ENCODE measurements at places on chromosomes 1 and 21.

DNA sequence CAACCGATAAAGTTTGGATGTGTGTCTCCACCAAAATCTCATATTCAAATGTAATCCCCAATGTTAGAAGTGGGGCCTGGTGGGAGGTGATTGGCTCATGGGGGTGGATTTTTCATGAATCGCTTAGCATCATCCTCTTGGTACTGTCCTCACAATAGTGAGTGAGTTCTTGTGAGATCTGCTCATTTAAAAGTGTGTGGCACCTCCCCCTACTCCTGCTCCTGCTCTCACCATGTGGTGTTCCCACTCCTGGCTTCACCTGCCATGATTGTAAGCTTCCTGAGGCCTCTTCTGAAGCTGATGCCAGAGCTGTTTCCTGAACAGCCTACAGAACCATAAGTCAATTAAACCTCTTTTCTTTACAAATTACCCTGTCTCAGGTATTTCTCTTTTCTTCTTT, 28.2 kb upstream of the PRDX6 start:
- no peak for DNase-seq

- DNase-seq, result no peak
Measured at GRCh38 chr1:46461017-46461808, 28.4 kb upstream of the DMBX1 start.

- DNase-seq, result no peak
Measured at GRCh38 chr1:201400852-201401230, 1.7 kb upstream of the LAD1 start.

GRCh38 chr1:9907441-9907840, 2.6 kb downstream of the CTNNBIP1 start:
- DNase-seq, result no peak

DNA sequence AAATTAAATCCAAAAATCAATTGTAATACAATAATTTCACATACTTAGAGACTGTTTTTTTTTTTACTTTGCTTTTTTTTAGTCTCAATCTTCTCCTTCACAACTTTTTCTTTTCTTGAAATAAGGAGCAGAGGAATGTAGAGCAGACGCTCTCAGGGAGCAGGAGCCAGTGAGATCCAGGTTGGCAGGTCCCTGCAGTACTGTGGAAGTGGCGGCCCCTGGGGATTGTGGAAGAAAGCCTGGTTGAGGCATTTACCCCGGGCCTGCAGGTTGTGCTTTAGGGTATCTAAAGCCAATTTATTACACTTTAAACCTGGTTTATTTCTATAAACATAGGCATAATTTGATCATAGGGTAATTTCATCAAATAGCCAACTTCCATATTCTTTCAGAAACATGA, 748 bp upstream of the OR2AJ1 start:
- DNase-seq, result no peak

GRCh38 chr1:47664356-47664755, 226.5 kb downstream of the FOXD2 start:
- DNase-seq, result no peak

DNA sequence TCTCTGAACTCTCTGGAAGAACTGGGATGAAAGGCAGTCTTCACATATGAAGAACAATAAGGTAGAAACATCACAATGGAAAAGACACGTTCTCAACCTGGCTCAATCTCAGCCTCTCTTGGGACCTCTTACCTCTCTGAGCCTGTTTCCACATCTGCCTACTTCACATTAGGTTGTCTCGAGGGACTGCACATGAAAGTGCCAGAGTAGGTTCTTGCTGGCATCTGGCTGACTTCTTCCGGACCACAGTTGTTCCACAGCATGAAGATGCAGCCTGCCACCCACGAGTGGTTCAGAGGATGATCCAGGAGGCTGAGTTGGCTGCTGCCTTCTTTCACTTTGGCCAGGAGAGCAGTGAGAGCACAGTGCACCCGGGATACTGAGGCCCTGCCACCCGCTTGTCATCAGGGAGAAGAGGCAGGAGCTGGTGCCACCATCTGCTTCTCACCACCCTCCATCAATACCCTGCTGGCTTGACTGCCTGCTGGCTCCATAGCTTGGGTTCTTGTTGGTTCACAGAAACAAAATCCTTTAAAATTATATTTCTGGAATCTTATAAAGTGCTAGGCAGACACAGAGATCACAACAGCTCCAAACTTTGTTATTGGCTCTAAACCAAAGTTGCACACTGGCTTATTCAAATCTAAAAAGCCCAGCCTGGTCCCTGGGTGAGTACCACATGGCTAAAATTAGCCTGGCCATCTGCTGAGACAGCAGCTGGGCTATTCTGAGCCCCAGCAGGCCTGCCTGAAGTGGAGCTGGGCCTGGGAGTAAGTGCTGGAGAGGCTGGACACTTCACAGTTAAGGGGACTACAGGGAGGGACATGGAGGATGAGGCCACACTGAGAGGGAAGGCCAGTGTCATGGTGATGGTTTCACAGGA, 46.9 kb upstream of the LIN9 start:
- DNase-seq, result no peak

DNA sequence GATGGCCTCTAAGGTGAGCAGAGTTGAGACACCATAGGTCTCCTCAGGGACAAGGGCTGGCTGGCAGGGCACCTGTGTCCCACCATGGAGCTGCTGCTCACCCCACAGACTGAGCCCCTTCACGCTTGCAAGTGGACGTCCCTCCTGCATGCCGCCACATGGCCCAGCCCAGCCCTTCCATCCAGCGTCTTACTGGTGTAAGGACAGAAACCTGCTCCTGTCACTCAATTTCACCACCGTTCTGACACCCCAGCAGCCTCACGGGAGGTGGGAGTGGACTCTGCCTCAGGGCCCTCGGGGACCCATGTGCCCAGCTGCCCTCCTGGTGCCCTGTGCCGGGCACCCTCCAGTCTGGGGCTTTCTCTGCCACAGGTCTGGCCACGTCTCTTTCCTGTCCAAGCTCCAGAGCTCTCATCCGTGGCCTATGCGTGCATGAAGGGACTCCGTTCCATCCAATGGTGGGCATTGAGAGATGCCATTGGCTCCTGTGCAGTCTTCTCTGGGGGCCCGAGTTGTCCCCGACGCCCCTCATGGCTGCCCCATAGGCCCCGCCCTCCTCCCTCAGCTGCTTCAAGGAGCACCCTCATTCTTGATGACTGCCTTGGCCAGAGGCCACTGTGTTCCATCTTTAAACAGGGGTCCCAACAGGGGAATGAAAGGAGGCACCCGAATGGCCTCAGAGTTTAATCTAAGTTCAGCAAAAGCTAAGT, 42.6 kb upstream of the COL6A1 start:
- DNase-seq, result no peak

- DNase-seq, result no peak
Measured at GRCh38 chr21:14616380-14617039, 70.4 kb upstream of the SAMSN1 start.

DNA sequence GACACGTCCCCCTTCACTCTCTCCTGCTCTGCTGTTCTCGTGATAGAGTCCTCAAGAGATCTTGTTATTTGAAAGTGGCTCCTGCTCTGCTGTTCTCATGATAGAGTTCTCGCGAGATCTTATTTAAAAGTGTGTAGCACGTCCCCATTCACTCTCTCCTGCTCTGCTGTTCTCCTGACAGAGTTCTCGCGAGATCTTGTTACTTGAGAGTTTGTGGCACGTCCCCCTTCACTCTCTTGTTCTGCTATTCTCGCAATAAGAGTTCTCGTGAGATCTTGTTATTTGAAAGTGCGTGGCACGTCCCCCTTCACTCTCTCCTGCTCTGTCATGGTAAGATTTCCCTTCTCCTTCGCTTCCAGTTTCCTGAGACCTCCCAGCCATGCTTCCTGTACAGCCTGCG, 47.9 kb downstream of the SMYD3 start:
- DNase-seq, result no peak

GRCh38 chr1:216095400-216095799, 327.8 kb downstream of the USH2A start:
- DNase-seq, result no peak

GRCh38 chr1:203368624-203369451, 17.9 kb upstream of the FMOD start:
- DNase-seq, result no peak

DNA sequence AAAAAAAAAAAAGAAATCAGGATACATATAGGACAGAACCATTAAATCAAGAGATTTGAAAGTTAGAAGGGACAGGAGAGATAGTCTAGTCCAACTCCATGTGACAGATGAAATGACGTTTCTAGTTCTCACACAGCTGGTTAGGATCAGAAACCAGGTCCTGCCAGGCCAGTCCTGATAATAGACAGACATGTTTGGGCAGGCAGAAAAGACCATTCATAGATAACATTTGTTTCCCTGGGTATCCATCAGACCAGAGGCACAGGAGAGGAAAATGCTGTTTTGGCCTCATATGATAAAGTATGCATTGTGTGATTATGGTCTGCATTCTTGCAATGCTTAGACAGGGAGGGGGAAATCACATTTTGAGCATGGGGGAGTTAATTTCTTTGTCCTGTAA, 29.3 kb downstream of the ZBTB8B start:
- DNase-seq, result no peak

GRCh38 chr1:1332031-1332755, 1.1 kb downstream of the TAS1R3 start:
- no peak for DNase-seq

GRCh38 chr1:106727171-106727570, 329.3 kb upstream of the PRMT6 start:
- no peak for DNase-seq

DNA sequence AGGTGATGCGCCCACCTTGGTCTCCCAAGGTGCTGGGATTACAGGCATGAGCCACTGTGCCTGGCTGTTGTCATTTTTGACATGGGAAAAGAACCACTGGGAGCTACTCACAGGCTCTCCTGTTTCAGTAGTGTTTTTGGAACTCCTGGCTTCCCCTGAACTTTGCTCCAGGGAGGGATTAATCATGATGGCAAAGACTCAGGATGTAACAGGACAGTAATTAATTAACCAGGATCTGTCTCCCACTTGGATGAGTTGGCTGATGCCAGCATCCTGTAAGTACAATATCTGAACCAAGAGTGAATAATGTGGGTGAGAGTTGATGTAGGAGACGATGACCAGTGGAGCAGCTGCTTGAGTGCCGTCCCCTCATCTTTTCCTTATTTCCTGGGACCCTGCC, 4.9 kb downstream of the SFT2D2 start:
- DNase-seq, result no peak

All from GM12892 (cell line).